ENCODE measurements at places on chromosomes 5 and 9. TPM values are rescaled to one million over a fixed set of nuclear protein-coding genes. Genes with fewer than 3 reads are reported as not detected.

Gene IL4
- not detected for total RNA-seq

Gene PSMB7
- 159 TPM for total RNA-seq

Gene PAEP
- not detected for total RNA-seq

Gene CD14
- 26.2 TPM for total RNA-seq

Gene ZFP37
- 1.0 TPM for total RNA-seq

Gene CTXN3
- total RNA-seq: not detected

Gene GAPT
- total RNA-seq: 0.22 TPM

Gene SLC4A9
- 0.44 TPM for total RNA-seq

Gene SPOCK1
- total RNA-seq: 28.6 TPM

Gene PCDHA9
- total RNA-seq: not detected

DNA sequence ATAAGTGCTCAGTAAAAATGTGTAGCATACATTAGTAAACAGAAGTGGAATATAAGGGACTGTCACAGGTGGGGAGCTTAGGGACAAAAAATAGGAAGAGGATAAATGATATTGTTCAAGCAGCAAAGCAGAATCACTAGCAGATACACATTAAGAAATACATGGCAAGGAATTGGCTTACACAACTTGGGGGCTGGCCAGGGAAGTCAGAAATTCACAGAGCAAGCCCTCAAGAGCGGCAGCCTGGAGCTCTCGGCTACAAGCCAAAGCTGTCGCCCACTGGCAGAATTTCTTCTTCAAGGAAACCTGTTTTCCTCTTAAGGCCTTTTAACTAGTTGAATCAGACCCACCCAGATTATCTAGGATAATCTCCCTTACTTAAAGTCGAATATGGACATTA is 73.0 kb upstream of the SMIM23 start:
- DNase-seq: no peak

DNA sequence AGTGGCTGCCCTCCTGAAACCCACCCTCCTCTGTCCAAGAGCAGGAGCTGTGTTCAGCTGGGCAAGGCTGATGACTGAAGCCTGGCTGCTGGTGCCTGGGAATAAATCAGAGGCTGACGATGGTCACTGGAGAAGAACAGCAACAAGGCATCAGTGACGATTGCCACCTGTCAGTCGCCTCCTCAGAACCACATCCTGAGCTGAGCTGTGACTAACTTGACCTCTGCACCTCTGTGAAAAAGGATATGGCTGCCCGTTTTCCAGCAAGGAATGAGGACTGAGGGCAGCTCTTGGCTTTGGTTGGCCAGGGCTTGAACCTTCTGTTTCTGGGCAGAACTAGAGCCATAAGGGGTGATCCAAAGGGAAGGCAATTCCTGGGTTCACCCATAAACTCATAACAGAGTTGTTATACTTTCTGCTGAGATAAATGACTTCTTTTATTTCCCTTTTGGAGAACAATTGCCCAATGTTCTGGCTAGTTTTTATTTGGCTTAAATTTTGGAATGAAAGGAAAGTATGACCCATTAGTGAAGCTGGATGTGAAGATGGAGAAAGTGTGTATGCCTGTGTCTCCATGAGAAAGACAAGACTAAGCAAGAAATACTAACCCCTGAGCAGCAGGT is 40.1 kb downstream of the TRIP13 start:
- DNase-seq: no peak

GRCh38 chr5:56025151-56025885 is 30.6 kb upstream of the IL6ST start:
- no peak for DNase-seq

DNA sequence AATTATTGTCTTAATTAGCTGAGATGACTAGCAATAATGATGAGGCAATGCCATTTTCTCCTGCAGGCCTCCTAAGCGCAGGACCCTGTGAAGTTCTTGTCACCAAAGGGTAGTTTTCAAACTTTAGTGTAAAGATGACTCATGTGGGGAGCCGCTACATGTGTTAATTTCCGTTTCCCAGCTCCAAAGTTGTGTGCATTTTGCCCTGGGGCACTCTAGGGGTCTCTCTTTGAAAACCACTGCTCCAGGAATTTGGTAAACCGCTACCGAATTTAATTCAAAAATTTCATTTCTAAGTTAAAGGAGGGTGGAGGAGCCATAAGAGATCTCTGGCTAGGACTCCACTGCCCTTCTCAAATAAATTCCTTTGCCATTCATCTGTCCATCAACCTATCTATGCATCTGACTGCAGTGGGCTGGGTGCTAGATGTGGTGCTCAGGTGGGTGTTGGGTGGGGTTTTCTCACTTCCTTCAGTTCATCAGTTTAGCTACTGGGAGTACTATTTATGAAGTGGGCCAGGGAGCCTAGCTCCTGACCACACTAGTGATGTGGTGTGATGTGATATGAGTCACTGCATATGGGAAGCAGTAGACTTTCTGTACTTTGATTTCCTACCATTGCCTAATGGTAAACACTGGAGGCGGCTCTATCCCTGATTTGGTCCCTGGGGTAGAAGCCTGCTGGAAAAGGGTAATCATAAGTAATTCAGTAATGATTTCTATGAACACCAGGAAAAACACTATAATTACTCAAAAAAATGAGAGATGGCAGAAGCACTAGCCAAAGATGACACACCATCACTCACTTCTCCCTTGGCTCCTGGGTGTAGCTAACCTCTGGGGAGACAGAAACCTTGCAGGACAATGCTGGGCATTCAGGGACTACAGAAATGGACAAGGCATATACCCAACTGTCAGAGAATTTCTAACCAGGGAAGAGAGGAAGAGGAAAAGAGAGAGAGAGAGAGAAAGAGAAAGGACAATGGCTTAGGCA is 4.0 kb upstream of the ZSWIM6 start:
- DNase-seq: no peak

DNA sequence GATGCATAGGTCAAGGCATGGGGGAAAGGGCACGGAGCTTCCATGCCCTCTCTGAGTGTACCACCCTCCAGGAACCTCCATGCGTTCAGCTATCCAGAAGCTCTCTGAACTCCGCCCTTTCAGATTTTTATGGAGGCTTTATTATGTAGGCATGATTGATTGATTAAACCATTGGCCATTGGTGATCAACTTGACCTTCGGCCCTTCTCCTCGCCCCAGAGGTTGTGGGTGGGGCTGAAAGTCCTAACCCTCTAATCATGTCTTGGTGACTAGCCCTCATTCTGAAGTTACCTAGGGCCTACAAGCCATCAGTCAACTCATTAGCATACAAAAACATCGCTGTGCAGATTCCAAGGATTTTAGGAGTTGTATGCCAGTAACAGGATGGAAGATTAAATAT is 323.7 kb upstream of the KLF4 start:
- no peak for DNase-seq

DNA sequence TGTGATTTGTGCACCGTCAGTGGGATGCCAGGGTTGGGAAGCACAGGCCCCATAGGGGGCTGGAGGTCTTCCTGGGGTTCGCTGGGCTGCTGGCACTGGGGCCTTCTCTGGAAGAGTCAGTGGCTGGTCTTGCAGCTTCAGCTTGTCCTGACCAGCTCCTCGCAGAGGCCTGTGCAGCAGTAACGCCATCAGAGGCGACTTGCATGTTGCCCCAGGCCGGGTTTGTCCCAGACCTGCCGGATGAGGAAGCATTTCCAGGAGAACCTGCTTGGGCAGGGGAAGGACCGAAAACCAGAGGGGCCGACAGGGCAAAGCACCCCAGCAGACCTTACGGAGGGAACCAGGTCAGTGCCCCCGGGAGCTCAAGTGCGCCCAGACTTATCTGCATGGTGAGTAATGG is 54.7 kb upstream of the IRX2 start:
- DNase-seq: no peak

DNA sequence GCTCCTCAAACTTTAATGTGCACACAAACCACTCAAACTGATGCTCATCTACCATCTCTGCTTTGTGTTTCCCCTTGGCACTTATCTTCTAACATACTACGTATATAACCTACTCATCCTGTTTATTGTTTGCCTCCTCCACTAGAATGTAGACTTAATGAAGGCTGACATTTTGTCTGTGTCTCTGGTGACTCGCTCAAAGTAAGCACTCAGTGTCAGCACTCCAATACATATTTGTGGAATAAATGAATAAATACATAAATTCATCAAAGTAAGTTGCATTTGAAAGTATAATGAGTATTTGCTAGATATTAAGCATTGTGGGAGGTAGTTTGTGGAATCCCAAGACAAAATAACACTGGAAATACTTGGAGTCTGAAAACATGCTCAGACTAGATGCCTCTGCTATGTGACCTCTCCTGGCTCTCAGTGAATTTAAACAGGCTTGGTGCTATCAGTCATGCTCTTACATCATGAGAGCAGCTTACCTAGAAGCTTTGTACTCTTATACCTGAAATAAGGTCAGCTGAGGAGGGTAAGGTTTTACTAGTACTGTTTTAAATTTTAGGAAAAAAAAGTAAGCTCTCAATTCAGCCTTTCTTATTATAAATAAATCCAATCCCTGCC is 37.0 kb upstream of the RANBP6 start:
- no peak for DNase-seq

DNA sequence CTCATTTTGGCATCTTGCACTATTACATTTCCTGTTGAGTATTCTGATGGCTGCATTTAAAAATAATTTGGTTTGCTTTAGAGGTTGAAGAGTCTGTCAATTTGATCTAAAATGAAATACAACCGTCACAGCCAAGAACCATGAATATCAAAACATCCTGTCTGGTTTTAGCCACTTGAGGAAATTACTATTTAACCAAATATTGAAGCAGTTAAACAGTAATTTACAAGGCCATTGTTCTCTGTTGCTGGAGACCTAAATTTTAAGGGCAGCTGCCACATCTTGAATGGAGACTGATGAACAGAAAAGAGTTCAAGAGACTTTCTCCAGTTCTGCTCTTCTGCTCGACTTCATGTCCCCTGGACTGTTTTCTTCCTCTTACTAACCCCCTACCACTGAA is 549.4 kb downstream of the LRRC70 start:
- DNase-seq: no peak

GRCh38 chr9:127089631-127090081 is 32.8 kb downstream of the ANGPTL2 start:
- DNase-seq: no peak

DNA sequence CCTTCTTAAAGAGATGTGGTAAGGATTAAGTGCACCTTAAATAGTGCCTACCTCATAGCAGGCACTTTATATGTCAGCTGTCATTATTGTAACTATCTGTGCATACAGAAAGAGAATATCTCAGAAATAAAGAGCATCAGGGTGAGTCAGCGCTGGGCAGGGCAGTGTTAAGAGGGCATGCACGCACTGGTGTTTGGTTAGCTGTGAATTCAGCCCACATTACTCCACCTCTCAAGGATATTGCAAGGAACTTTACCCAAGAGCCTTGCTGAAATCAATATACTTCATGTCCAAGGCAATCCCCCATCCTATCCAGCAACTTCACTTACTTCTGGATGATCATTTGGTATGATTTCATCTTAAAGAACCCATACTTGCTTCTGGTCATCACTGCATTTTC is 300.9 kb downstream of the NTRK2 start:
- no peak for DNase-seq

DNA sequence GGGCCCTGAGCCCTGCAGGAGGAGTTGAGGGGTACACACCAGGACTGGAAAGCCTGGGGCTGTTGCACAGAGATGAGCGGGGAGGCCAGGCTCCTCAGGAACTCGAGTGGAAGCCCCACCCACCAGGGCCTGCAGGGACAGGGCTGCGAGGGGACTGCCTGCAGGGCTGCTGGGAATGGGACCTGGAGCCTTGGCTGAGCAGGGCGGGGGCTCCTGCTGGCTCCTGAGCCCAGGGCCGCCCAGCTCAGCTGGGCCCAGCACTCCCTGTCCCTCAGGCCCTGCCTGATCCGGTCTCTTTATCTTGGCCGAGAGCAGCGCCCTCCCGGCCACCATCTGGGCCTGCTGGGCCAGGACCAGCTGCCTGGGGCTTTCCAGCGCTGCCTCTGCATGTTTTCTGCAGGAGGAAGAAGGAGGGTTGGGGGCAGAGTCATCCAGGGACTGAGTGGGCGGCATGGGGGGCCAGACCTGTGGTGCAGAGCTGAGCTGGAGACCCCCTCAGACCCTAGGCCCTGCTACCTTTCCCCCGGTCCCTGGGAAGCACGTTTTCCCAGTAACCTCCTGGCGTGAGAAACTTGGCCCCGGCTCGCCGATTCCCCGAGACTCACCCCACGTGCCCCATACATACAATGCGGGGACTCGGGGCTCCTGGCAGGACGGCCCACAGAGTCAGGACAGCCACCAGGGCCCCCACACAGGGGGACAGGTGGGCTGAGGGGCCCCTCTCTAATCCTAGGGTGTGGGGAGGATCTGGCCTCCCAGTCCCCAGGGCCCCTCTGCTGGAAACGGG is 9.4 kb downstream of the LCN12 start:
- peak; percentile 63 for DNase-seq

- no peak for DNase-seq
These were observed 12.5 kb downstream of the C5orf46 start for GRCh38 chr5:147893820-147894219.

- DNase-seq: no peak
These were observed 1211.2 kb downstream of the EFNA5 start for GRCh38 chr5:106459541-106459940.

- DNase-seq: no peak
These were observed 284.4 kb downstream of the ENC1 start for GRCh38 chr5:74356009-74356695.

DNA sequence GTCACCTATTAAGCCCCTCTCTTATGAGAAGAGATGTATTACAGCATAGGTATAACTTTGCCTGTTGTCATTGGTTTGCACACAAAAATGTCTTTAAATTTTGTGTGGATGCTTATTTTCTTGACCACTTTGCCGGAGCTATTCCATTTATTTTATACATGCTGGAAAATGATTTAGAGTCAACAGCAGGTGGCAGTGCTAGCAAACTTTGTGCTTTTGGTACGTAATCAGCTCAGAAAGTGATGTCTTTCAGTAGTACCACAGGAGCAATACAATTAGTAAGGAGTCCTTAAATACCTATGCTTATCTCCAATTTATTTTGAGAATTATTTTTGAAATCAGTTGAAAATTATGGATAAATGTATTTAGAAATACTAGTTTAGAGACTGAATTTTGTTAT is 19.8 kb upstream of the NUDT12 start:
- DNase-seq: no peak

GRCh38 chr5:177475563-177476427 is 2.4 kb upstream of the DBN1 start:
- DNase-seq: no peak

- DNase-seq: no peak
These were observed 15.2 kb upstream of the SNCAIP start for GRCh38 chr5:122296871-122297270.

DNA sequence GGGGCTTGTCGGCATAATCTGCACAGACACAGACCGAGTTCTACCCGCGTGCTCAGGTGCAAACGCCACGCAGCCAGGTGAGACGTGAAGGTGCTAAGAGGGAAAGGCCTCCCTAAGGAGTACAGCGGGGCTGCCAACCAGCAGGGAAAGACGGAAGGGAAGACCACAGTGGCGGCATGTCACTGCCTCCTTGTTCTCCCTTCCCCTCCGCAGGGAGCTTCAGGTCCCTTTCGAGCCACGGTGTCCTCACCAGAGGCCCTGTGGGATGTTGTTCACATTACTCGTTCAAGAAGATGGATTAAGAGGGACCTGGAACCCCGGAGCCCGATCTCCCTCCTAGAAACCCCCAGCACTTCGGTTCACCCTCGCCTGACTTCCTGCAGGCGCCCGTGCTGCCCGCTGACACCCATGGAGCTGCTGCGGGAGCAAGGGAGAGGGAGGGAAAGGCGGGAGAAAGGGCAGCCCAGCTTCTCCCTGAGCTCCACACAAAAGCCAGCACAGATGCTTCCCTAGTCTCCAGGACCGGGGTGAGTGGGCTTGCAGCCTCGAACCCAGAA is 686 bp downstream of the BRD9 start:
- no peak for DNase-seq

- DNase-seq: no peak
These were observed 110.8 kb downstream of the SLC1A3 start for GRCh38 chr5:36717131-36717695.
